Stimulated activated CD8-positive, alpha-beta memory T cell treated with anti-CD3 and anti-CD28 coated beads, Interleukin-12 subunit alpha, Interleukin-12 subunit beta, amount 100 ng/mL, for 4 hours (primary cell): ENCODE measurements at places on chromosomes 16 and 17.

GRCh38 chr16:56470232-56470631, 18.9 kb downstream of the OGFOD1 start:
- DNase-seq, result no peak

DNA sequence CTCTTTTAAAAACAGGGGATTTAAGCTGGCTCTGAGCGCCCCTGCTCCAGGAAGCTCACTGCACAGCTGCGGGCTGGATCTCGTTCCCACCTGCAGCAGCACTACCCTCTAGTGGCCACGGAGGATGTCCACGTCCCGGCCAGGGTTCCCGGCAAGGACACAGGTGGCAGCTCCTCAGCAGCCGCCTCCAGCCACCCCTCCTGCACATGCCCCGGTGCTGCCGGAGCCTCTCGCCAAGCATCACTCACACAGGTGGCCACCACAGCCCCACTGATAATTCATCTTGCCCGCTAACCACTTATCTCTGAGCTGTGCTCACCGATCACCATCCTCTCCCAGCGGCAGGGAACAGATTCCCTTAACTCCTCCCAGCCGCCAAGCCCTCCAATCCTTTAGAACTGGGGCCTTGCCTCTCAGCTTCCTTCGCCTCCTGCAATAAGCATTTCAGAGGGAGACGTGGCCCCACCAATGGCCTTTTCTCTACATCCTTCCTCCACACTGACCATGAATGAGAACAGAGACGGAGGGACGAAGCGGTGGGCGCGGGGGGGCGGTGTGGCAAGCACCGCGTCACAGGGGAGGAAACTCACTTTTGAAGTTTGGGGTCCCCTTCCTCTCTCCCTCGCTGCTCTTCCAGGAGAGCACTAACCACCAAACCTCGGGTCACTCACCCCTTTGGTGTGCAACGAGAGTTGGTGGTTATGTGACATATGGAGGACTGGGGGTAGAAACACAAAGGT, 222.1 kb downstream of the RBFOX3 start:
- DNase-seq, result no peak

DNA sequence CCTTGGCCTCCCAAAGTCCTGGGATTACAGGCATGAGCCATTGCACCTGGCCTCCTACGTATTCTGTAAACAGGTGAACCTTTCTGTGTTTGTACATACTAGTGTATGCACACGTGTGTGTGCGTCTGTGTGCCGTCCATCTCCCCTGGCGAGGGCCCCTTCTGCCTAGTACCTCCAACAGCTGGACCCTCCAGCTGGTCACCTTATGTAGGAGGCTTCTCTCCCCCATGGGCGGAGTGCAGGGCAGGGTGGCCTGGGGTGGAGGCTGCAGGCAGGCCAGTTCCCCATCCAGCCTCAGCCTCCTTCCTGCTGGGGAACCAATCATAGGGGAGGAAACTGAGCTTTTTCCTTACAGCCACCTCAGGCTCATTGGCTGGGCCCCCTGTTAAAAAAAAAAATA, 24.4 kb upstream of the DOC2B start:
- DNase-seq, result no peak

DNA sequence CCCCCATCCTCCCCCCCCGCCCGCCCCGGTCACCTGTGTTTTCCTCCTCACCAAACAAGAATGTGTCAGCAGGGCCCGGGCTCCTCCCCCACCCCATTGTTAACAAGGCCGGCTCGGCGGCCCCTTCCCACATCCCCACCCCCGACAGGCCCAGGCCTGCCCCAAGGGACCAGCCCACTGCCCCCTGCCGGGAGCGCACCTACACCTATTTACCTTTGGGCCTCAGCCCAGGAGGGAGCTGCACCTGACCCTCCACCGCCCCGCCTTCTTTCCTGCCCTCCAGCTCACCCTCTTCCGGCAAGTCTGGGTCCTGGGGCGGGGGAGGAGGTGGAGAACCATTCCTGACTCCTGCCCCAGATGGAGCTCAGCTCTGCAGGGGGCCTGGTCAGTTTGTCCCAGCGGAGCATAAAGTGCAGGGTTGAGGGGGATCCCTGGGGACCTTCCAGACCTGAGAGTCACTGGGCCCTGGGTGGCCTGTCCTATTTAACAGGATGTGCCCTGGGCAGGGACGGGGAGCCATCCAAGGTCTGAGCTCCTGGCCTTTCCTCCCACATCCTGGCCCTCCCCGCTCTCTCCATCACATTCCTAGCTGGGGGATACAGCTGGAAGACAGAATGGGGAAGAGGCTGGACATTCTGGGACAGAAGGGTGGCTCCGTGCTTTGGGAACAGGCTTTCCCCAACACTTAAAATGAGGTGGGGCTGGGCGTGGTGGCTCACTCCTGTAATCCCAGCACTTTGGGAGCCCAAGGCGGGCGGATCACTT, 8.3 kb downstream of the FOXJ1 start:
- DNase-seq, result no peak

DNA sequence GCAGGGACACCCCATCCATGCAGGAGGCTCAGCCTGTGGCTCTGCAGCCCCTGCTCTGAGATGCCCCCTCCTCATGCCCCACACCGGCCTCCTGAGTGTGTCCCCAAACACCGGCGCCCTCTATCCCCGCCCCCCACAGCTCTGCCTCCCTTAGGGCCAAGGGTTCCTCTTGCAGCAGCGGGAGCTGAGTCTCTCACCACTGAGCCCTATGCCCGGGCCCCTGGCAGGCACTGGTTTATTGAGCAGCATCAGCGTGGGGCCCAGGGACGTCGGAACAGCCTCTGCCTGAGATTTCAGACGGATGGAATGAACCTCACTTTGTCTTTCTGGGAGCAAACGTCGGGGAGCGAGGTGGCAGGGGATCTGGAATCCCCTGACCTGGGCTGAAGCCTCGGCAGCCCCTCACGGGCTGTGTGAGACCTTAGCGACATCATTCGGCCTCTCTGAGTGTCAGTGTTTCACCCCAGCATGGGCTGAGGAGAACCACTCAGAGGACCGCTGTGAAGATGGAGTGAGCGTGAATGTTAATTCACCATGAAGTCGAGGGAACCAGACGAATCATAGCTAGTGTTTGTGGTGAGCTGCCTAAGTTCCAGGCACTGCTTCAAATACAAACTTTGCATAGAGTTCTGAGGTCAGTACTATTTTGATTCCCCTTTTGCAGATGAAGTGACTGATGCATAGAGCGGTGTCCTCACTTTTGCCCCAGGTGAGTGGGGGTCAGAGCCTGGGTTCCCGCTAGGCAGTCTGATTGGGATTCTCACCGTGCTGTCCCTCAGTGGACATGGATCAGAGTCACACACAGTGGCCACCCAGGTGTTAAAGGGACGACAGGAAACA, 5.3 kb upstream of the C16orf74 start:
- DNase-seq, result no peak

- no peak for DNase-seq
These were observed 132.4 kb downstream of the ABCA8 start for GRCh38 chr17:68822719-68823289.

DNA sequence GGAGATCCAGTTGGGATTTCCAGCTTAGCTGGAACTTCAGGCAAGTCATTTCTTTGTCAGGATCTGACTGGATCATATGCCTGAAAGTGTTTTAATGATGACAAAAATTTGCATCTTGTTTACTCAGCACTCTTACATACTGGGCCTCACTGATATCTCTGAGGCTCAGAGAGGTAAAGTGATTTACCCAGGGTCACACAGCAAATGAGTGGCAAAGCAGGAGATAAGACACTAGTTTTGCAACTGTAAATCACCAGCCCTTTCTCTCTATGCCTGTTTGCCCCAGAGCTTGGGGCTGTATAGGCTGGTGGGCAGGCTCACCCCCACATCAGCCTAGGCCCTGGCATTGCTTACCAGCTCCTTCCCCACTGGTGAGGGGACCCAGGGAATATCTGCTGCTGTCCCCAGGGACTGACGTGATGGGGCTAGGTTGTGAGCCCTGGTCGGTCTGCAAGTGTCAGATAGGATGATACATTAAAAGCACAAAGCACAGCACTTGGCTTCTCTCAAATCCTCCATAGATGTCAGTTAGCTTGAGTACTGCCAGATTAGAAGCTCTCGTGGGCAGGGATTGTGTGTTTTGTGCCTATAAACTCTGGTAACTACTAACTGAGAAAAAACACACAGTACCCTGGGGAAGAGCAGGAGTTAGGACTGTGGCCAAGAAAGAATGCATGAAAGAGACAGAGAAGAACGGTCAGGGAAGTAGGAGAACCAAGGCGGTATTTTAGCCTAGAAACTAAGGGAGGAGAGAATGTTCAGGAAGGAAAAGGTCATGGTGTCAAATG, 165.4 kb downstream of the COPRS start:
- DNase-seq, result no peak

- no peak for DNase-seq
These were observed 11.4 kb downstream of the SLC7A6 start for GRCh38 chr16:68275611-68276191.

GRCh38 chr17:63775420-63775819, 1.4 kb downstream of the DDX42 start:
- no peak for DNase-seq

- no peak for DNase-seq
These were observed 63.9 kb downstream of the BANP start for GRCh38 chr16:88014954-88015805.

DNA sequence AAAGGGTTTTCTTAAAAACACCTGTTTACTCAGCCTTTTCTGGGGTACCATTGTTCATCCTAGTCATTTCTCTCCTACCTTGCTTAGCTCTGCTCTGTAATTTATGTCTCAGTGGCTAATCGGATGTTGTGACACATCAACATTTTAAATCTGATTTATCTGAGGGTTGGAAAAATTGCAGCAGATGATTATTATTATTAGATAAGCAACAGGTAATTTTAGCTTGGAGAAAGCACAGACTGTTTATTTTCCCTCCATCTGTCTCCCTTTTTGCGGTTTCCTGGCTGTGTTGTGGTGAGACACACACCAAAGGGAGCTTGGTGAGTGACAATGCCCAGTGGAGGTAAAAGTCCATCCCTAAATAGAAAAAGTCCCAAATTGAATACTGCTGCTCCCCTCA, 389.9 kb downstream of the UTP18 start:
- DNase-seq, result no peak

- DNase-seq, result no peak
These were observed 144.0 kb downstream of the HS3ST3B1 start for GRCh38 chr17:14444915-14445314.

DNA sequence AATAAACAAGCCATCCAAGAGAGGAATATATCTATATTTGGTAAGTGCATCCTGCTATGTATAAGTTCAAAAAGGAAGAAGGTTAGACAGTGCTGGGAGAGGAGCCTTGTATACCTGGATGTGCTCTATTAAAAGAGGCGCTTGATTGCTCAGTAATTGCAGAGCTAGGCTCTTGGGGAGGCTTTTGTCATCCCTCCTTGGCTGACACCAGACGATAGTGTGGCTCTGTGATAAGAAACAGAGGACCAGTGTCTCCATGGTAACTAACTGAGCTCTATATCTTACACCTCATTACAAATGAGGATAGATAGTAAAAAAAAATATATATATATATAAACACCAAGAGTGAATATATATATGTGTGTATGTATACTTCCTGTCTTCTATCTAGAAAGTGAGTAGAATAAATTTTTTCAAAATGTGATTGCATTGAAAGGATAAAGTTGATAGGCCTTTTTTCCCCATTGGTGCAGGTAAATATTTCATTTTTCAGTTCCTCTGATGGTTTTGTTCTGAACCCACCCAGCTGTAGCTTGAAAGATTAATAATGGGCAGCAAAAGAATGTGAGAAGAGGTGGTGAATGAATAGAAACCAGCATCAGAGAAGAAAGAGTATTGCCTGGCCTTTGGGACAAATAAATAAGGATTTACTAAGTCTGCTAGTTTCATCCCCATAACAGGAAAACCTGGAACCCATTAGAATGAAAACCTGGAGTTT, 303.7 kb downstream of the ZFHX3 start:
- DNase-seq, result no peak

GRCh38 chr16:65154321-65154720, 32.5 kb upstream of the CDH11 start:
- DNase-seq, result no peak

- DNase-seq, result peak; percentile 60
These were observed 1.6 kb downstream of the LASP1 start for GRCh38 chr17:38871247-38872015.

DNA sequence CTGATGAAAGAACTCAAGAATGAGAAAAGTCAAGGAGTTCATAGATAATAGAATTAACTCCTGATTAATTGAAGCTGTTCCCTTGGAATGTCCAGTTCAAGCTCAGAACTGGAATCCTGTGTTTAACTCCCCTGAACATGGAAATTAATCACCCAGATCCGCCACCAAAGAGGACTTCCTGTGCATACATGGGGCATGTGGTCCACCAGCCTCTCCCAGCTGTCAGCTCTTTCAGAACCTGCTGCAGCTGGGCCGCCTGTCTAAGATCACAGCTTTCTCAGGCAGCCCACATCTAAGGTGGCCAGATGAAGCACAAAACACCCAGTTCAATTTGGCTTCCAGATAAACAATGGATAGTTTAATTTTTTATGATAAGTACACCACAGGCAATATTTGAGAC, 203.7 kb upstream of the COX10 start:
- DNase-seq, result no peak

- DNase-seq, result no peak
These were observed 146.3 kb downstream of the XYLT1 start for GRCh38 chr16:17324451-17324850.

- DNase-seq, result no peak
These were observed 354.9 kb upstream of the ASIC2 start for GRCh38 chr17:33647956-33648355.

- no peak for DNase-seq
These were observed 15.0 kb downstream of the MYH13 start for GRCh38 chr17:10357768-10358167.

GRCh38 chr17:78202666-78203065, 11.4 kb upstream of the BIRC5 start:
- no peak for DNase-seq

GRCh38 chr16:73228649-73229048, 180.7 kb upstream of the ZFHX3 start:
- DNase-seq, result no peak

GRCh38 chr17:42317266-42317845, 29.1 kb downstream of the STAT5A start:
- no peak for DNase-seq

DNA sequence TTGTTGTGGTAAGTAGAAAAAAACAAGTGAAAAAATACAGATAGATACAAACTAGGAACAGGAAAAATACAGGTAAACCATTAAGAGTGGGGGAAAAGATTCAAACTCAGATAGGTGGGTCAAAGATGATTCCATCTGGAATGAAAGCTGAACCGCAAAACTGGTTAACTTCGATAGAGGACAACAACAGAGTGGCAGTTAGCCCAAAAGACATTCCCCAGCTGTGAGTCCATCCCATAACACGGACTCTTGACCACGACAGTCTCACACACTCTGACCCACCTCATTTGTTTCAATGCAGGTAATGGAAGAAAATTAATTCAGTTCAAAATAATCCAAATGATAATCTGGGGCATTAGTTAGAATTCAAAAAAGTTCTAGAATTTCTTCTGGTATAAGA, 13.5 kb downstream of the ELAC2 start:
- no peak for DNase-seq

- no peak for DNase-seq
These were observed 116.5 kb downstream of the RAP1GAP2 start for GRCh38 chr17:2912754-2913153.

DNA sequence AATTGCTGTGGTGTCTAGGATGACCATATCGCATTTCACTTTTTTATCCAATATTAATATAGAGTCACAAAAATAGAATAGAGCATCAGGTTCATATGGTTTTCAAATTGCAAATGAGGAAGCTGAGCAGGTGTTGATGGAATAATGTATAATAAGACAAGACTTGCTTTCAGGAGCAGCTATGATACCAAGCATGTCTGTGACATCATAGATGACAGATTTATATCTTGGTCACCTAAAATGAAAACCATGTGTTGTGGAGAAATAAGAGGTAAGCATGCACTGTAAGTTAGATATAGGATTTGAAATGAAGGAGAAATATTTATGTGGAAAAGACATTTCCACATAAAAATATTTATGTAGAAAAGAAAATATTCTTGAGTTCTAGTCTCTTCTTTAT, 8.6 kb downstream of the MEIOC start:
- DNase-seq, result no peak
